ENCODE measurements at places on chromosomes 5 and 9.

DNA sequence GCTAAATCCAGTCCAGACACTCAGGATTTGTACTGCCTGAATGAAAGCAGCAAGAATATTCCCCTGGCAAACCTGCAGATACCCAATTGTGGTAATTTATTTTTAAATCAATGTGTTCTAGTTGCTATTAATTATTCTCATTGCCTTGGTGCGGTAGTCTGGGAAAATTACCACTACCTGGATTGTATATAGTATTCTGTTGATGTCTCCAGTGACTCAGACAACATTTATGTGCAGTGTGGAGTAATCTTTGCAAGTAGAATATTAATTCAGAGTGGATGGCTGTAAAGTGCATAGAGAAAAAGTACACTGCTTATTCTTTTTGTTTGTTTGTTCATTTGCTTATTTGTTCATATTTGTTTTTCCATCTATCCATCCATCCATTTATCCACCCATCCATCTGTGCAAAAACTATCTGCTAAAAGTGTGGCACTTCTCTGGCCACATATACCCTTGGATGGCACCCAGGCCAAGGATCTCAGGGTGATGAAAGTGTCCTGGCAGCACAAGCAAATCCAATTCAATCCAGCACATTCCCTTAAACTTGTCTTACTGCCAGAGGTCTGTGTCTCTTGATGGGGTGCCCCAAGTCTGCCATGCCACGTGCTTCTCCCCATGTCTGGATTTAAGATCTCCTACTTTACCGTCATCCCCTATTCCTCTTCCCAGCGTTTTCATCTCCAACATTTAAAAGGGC is 41.3 kb downstream of the NTRK2 start:
- DNase-seq: no peak

DNA sequence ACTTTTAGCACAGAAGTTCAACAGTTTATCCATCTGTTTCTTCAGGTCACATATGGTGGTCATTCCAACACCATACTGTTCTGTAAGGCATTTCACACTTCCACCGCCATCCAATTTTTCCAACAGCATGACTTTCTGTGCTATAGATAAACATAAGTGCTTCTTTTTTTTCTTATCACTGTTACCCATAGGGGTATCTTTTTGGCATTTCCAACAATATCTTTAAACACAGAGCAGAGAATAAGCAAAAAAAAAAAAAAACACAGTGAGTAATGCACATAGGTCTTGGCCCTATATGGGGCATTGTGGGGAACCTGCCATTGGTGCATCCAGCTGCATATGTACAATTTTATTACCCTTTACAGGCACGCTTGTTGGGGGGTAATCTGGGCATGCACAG is 12.2 kb upstream of the ZNF367 start:
- no peak for DNase-seq

DNA sequence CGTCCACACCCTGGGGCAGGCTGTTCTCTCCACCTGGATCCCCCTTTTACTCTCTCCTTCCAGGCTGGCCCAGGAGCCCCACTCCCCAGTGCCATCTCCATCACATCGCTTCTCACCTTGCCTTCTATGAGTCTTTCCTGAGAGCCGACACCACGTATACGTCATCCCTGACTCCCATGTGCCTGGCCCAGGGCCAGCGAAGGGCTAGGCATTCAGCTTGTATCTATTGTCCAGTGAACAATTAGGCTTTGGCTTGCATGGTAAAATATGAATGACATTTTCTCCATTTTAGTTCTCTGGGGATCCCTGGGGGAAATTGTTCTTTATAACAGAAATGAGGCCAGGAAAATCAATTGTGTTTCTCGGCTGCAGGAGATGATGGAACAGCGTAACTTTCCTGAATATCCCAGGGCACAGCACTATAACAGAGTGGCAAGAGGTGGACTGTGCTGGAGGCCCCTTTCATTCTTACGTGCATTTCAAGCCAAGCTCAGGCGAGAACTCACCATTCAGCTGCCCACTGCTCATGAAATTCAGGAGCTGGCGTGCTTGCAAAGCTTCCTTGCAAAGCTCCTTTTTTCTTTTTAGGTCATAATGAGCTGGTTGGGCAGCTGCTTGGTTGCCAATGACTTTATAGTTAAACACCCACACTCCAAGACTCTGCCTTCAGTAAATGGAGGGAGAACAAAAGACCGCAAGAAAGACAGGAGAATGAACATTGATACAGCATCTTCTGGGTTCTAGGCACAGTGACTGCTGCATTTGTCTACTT is 37.7 kb downstream of the NSG2 start:
- DNase-seq: no peak

GRCh38 chr9:618478-618877 is 223.0 kb upstream of the DMRT1 start:
- no peak for DNase-seq

DNA sequence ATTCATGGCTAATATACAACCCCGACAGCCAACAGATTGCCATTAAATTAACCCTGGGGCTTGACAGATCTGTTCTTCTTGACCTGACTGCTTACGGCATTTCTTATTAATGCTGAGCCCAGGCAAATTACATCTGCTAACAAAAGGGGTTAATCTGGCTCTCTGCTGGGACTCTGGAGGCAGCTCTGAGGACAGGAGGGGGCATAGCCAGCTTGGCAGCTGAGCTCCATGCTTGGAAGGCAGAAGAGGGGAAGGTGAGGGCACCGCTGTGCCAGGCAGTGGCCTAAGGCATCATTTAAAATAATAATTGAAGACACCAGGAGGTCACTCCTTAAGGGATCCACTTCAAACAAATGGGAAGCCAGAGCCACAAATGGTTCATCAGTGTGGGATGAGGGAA is 126.0 kb upstream of the GPR151 start:
- DNase-seq: no peak

DNA sequence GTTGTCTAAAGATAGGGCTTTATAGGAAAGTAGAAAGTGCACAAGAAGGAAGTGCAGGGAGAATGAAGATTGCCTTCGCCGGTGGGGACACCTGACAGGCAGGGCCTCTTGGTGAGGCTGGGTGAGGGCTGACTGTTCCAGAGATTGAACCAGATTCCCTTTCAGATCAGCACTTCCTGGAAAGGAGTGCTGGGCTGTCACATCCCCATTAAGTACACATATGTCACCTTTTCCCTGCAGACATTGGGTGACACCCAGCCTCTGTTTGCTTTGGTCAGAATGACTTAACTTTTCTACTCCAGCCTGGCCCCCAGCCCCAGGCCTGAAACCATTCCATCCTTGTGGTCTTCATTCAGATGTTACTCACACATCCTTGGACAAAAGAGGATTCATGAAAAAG is 7.4 kb upstream of the SHROOM1 start:
- DNase-seq: no peak

GRCh38 chr5:175878021-175878420 is 6.6 kb downstream of the CPLX2 start:
- no peak for DNase-seq

DNA sequence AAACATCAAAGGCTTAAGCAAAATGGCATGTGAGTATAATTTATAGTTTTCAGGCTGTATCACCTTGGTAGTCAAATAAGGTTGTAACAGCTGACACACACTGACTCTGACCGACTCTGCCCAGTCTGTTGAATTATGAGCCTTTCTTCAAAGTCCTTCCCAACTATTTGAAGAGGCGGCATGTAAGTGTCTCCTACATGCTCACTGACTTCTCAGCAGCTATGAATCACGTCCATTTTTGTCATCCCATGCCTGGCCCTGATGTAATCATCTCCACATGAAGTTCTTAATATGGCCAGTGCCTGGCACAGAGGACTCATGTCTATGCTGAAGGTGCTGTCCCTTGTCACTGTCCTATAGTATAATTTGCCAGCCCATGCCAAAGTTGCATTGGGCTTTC is 5.1 kb upstream of the PTBP3 start:
- DNase-seq: no peak

DNA sequence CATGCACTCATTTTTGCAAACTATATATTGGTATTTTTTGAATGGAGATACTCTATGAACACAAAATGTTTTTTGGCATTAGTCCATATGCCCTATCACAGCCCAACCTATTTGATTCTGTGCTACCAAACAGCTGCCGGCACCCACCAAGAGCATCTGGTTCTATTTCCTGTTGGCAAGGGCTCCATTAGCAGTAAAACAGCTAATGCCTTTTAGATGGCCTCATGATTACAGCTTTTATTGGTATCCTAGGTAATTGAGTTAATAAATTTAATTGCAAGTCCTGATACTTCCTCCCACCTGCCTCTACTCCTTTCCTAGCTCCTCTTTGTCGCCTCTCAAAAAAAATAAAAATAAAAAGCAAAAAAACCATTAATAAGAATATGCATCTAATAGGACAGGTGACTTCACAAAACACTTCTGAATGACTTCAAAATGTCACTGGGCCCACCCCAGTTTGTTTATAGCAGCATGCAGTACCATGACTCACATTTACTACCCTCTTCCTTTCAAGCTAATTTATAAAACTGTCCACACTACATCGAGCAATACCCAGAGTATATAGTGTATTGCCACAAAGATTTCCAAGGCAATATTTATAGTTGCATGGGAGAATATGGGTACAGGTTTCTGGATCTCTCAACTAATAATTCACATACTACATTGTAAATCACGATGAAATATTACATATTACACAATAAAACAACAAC is 620.4 kb downstream of the SLCO4C1 start:
- DNase-seq: no peak

GRCh38 chr5:343461-344401 is 22.2 kb downstream of the AHRR start:
- peak; percentile 54 for DNase-seq

- DNase-seq: no peak
Measured at GRCh38 chr5:1948663-1949191, 66.0 kb upstream of the IRX4 start.

DNA sequence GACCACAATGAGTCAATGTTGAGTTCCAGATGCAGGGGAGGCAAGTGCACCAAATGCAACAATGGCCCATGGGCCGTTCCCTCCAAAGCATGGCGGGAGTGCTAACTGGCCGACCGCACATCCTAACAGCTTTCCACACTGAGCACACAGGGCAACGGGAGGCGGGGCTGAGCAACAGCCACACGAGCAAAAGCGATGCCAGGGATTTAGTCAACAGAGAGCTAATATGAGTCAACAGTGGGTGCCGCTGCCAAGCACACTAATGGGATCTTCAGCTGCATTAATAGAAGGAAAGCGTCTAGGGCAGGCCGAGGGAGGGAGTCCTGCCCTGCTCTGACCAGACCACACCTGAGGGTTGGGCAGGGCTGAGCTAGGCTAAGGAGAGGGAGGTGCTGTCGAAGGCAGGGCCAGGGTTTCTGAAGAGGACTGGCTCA is 4.6 kb downstream of the EPB41L4B start:
- DNase-seq: no peak

DNA sequence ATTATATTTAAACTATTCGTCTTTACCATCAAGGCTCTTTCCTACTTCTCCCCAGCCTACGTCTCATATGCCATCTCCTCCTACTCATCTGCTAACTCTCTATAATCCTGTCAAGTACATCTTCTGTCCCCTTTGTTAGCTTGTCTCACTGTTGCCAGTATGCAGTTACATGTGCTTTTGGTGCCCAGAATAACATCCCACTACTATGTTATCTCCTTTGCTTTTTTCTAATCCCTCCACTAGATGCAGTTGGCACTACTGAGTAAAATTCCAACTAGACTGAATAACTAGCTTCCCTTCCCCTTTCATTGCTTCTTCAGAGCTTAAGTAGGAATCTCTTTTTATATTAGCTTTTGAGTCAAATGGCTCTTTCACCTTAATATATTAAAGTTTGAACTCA is 3.0 kb upstream of the ARRDC3 start:
- no peak for DNase-seq

DNA sequence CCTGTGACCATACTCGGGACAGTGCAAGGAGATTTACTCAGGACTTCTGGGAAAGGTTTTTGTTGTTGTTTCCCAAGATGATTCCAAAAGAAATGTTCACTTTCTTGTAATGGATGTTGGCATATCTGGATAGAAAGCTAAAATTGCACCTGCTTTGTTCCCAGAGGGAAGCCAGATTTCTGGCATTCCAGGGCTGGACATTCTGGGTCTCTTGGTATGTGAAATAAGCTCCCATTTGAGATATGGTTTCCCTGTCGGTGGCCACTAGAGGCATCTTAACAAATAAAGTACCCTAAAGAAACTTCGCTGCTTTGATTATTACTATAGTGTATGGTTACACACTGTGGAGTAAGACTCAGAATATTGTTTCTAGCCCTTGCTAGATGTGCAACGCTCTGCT is 737.3 kb downstream of the BRINP1 start:
- no peak for DNase-seq

DNA sequence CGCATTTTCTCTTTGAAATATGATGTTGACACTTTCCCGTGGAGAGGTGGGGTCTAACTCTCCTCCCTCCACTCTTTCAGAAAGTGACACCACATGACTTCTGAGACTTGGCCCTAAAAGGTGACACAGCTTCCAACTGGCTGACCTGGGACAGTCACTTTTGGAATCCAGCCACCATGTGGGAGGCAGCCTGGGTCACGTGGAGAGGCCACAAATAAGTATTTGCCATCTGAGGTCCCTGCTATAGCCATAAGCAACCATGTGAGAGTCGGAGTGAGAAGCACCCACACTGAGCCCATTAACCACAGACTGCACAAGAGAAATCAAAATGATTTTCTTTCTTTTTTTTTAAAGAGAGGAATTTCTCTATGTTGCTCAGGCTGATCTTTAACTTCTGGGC is 4.1 kb upstream of the PHYKPL start:
- DNase-seq: no peak
